ENCODE measurements at places on chromosomes 11 and 22.

DNA sequence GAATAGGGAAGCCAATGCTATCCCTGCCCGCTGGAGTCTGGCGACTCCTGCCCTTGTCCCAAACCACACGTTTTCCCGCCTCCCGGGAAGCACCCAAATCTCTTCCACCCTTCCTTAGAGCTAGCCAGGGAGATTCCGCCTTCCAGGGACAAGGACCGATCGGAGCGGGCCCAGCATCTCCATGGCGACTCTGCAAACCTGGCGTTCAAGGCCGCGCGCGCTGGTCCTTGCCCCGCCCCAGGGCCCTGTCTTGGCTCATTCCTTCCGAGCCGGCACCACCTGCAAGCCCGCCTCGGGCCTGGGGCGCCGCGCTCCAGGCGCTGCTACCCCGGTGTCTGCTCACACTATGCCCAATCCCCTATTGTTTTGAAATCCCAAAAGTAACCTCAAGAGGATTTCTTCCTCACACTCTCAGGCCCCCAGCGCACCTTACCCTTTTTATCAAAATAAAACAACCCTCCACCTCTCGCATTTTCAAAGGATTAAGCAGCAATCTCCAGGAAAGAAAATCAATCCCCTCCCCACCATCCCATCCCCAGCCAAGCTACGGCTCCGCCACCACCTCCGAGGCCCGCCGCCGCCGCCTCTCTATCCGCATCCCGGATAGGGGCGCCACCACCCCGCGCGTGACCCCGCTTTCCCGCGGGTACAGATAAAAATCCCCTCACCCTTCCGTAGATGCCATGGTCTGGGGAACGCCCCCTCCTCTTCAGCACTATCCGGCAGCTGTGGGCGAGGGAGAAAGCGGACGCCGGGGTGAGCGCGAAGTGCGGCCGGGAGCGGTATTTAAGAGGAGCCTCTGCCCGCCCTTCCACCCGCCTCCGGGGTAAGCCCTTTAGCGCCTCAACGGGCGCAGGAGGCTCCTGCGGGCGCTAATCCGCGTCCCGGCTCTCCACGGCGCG is 825 bp downstream of the SLC1A2 start:
- DNase-seq, result peak; percentile 15

- no peak for DNase-seq
Observed at GRCh38 chr11:72234514-72234830, 9.5 kb downstream of the PHOX2A start.

DNA sequence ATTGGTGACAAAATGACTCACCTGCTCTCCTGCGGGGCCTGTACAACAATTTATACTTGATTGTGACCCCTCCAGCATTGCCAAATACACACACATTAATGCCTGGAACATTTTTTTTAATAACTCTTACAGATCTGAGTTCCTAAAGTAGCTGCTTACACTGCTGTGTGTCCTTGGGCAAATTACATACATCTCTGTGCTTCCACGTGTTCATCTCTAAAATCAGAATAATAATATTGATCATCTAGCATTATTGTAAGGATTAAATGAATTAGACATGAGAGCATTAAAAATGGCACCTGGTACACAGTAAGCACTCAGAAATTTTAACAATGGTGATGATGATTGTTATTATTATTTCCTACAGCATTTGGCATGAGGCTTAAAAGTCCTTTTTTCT is 21.5 kb upstream of the WT1 start:
- DNase-seq, result no peak

DNA sequence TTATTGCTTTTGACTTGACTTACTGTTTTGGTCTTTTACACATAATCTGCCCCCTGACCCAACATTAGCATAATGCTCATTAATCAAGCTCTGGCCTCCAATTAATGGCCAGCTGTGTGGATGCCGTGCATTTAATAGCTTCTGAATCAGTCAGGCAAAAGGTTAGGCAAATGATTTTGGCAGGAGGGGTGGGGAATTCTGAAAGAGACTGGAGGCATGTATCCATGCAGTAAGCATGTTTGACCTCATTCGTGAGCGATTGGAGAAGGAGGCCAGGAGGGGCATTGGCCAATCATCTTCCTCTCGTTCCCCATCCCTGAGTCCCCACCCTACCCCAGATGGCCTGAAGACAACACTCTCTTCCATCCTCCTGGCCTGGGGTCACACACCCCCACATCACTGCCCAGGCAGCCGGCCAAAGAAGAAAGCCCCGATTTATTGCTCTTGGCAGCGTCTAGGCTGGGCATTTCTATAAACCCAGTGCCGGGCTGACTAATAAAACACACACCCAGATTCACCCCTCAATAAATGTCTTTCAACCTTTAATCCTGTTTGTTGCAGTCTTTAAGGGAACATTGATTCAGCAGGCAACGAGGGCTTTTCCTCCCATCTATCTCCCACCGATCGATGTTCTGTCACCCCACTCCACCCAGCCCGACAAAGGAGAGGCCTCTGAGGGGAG is 150.0 kb downstream of the OPCML start:
- no peak for DNase-seq

- no peak for DNase-seq
Observed at GRCh38 chr11:94629741-94630140, 62.6 kb downstream of the PIWIL4 start.

DNA sequence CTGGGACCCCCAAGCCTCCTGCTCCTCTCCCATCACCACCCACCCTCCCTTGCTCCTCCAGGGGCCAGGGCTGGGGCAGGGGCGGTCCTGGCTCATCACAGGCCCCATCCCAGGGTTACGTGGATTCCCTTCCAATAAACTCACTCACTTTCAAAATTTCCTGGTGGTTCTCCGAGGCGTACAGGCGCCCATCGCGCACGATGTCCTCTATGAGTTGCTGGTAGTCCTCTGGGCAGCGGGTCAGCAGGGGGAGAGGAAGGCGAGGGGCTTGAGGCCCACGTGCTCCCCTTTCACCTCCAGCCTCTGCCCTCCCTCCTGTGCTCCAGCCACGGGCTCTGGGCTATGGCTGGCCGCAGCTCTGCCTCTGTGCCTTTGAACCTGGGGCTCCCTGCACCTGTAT is 20.5 kb upstream of the TTLL12 start:
- no peak for DNase-seq

- DNase-seq, result no peak
Observed at GRCh38 chr11:32462011-32462690, 26.8 kb upstream of the WT1 start.

DNA sequence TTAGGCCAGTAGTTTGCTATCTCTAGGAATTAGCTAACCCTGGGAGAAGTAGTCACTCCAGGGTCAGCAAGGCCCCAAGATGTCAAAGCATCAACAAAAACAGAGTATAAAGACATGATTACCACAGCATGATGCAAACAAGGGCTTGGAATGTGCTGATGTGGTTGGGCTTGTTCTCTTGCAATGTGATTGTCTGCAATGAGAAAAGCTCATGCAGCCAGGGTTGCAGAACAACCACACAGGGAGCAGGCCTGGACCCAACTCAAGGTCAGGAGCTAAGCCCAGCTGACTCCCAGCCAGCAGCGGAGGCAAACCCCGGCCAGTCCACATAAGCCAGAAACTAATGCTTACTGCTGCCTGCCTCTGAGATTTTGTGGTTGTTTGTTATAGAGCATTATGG is 132.4 kb upstream of the ZC3H12C start:
- DNase-seq, result no peak

DNA sequence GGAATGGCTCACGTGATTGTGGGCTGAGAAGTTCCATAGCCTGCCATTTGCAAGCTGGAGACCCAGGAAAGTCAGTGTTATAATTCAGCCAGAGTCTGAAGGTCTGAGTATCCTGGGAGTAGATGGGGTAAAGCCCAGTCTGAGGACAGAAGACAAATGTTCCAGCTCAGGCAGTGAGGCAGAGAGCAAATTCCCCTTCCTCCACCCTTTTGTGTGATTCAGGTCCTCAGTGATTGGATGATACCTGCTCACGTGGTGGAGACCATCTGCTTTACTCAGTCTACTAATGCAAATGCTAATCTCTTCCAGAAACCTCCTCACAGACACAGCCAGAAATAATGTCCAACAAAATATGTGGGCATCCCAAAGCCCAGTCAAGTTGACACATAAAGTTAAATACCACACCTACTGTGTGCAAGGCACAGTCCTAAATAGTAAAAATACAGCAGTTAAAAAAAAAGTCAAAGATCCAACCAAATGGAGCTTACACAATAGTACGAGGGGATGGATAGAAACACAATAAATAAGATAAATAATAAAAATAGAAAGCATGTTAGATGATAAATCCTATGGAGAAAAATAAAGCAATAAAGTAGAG is 13.2 kb upstream of the APOL6 start:
- no peak for DNase-seq

DNA sequence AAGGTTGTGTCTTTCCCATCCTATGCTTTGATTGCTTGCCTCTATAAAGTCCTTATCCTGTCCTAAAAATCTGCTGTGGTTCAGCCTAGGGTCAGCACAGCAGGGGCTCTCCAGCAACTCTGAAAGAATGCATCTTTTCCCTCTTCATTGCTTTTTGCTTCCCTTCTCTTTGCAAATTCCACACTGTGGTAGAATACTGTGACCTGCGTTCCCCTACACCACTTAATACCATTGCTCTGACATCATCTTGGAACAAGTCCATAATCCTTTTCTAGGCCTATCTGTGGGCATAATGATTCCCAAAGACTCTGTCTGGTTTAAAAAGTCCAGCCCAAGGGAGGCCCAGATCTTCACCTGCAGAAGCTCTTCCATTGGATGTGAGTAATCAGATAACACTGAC is 177.7 kb downstream of the NAV2 start:
- DNase-seq, result no peak

- no peak for DNase-seq
Observed at GRCh38 chr11:69587454-69588090, 53.4 kb upstream of the CCND1 start.

DNA sequence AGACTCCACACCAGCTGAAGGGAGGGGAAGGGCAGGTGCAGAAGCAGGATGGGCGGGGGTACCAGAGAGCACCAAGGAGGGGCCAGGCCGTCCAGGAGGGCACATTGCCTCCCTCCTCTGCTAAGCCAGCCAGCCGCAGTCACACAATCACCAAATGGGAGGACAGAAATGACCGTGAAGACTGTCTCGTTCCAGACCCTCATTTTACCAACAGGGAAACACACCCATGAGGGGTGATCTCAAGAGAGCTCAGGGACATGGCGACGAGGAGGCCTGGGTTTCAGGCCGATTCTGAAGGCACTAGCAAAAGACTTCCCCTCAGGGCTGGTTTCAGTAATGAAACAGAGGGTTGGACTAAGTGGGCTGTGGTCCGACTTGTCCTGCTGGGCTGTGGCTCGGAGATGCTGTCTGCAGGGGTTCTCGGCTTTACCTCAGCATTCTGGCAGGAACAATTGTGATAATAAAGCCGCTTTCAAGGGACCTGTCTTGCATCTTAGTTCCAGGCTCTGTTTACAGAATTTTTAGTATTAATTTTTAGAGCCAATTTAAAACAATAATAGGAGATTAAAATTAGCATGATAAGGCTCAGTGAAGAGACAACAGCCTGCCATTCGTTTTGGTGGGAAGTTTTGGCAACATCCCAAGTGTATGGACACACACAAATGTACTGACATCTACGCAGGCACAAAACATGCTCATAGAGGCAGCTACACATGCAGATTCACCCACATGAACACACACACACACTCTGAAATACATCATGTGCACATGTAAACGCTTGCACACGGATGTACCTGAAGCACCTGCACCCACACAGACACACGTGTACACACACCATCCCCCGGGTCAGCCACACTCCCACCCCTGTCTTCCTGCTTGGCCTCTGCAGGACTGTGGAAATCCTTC is 2.0 kb upstream of the B3GAT1 start:
- DNase-seq, result no peak

- no peak for DNase-seq
Observed at GRCh38 chr22:26457661-26458272, 25.8 kb downstream of the HPS4 start.

DNA sequence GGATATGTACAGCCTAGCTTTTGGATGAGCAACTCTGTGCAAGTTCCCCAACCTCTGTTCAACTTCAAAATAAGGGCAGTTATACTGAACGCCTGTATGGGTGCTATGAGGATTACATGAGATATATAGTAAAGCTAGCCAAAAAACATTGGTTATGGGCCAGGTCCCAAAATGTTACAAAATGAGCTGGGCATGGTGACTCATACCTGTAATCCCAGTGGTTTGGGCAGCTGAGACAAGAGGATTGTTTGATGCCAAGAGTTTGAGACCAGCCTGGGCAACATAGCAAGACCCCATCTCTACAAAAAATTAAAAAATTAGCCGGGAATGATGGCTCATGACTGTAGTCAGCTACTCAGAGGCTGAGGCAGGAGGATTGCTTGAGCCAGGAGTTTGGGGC is 118.4 kb downstream of the TEAD1 start:
- DNase-seq, result no peak

GRCh38 chr22:48702573-48703264 is 1125.0 kb downstream of the BRD1 start:
- peak; percentile 89 for DNase-seq

DNA sequence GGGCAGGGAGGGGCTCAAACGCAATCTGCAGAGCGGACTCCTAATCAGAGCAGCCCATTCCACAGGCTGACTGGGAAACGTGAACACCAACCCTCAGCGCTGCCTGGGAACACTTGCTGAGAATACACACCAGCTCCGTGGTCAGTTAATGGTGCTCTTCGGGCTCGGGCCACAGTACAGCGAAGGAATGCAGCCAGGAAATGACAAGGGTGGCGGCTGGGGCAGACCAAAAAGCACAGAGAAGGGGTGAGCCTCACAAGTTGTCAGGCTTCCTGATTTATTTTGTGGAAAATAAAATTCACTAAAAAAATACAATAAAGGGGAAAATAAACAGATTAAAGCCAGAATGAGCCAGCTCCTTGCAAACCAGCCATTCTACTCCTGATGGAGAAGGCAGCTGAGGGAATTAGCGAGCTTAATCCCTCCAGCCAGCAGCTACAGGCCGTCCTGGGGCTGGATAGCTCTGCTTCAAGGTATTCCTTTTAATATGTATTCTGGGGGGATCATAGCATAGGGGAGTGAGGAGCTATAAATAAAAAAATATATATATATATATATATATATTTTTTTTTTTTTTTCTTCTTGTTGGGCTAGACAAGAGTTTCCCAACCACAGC is 165.5 kb upstream of the NTM start:
- DNase-seq, result no peak

GRCh38 chr22:19097518-19097917 is 24.7 kb downstream of the DGCR2 start:
- DNase-seq, result no peak

DNA sequence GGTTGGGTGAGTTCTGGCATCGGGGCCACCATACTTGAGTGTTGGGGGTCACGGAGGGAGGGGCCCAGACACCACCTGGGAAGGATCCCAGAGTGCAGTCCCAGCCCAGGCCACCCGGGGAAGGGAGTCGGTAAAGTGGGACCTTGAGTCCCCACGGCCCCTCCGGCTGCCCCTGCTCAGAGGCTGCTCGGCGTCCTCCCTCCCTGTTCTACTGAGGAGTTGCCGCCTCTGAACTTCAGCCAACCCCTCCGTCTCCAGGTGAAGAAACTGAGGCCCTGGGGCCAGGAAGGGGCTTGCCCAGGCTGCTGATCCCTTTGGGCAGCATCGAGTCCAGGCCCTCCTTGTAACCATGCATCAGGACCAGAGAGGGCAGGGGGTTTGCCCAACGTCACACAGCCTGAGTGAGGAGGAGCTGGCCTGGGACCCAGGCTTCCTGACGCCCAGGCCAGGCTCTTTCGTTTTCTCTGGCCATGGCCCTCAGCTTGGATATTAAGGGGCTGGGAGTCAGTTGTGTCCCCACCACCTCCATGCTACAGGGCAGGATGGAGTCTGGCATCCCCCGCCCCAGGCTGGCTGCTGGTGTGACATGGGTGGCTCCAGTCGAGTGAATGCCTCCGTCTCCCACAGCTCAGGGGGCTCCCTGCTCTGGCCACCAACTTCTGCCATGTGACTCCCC is 1.3 kb downstream of the PARVG start:
- DNase-seq, result no peak
